Brain pericyte (primary cell): ENCODE measurements at places on chromosomes 4 and X.

GRCh38 chr4:81688085-81688484 lies 216.4 kb upstream of the RASGEF1B start:
- DNase-seq = no peak

DNA sequence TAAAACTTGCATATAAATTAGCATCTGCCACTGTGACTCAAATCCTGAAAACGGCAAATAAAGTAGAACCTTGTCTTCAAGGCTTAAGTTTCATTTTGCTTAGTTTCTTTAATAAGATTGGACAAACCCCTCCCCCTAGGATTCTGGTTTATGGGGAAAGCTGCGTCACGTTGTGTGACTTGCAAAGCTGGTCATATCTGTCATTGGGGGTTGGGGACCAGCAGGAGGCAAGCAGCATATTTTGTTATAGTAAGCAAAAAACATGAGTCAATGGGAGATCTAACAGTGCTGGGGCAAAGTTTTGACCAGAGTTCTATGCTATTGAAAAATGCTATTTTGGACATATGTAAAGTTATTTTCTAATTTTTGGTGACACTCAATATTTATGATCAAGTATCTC lies 407.3 kb downstream of the PCDH18 start:
- DNase-seq = peak; percentile 13

GRCh38 chrX:63561425-63561824 lies 210.3 kb upstream of the SPIN4 start:
- DNase-seq = no peak

GRCh38 chr4:25903900-25904747 lies 9.9 kb upstream of the SMIM20 start:
- no peak for DNase-seq

GRCh38 chr4:172750910-172751309 lies 417.7 kb upstream of the GALNT7 start:
- no peak for DNase-seq
